ENCODE measurements at places on chromosomes 2 and 18.

DNA sequence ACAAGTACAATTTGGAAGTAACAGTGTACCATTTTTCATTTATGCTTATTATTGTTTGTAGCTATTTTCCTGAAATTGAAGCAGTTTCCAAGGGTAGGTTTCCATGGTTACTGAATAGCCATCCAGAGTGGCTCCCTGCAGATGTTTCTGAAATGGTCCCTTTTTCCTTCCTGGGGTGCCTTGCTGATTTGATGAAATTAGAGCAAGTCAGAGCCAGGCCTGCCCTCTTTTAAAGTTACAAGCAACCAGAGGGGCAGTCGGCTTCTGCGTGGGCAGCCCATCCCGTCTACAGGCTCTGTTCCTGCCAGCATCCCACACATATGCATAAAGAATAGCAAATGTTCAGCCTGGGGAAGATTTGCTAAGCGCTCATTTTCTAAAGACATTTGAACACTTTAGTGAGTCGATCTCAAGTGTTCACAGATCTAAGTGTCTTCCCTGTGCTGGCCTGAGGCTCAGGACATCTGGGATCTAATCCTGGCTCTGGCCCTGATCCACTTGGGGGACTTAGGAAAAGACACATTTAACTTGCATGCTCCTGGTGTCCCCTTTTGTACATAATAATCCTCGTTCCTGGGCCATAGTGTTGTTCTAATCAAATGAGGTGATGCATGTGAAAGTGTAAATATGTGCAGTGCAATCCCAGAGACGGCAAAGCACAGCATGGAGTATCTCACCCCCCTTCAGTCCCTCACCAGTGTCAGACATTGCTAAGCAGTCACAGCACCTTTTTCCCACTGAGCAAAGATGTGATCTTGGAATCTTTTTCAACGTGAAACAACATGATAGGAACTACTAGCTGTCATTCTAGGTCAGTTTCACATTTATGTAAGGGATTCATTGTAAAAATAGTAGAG lies 92.2 kb downstream of the STPG4 start:
- DNase-seq: no peak

- DNase-seq: no peak
Observed at GRCh38 chr2:211133766-211134165, 577.4 kb downstream of the CPS1 start.

DNA sequence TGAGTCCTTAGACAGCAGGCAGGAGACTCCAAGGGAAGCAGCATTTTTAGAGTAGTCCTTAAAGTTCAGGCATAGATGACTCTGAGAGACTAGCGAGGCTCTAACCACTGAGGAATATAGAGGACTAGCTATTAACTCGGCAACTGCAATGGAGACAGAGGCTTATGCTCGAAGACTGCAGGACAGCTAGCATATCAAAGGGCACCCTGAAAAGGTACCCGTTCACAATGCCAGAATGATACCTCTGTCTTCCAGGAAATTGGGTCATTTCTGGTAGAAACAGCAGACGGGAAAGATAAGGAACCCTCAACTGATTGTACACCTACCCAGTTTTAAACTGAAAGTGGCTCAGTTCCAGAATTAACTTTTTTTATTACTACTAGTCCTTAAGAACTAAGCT lies 1204.0 kb upstream of the ZEB2 start:
- DNase-seq: no peak

DNA sequence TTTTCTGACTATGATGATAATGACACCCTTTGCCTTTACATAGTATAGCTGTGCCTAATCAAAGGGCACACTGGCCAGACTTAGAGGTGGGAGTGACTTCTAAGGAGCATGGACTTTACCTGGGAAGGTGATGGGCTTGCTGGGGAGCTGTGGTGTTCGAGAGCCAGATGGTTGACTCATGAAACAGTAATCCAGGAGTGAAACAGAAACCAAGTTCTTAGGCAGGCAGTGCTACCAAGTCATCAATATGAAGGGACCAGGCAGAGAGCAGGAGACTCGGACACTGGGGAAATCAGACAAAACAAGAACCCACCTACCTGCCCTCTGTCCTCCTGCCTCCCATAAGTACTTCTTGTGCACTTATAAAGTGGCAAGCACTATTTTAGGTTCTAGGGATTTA lies 430.4 kb downstream of the DLGAP1 start:
- no peak for DNase-seq

DNA sequence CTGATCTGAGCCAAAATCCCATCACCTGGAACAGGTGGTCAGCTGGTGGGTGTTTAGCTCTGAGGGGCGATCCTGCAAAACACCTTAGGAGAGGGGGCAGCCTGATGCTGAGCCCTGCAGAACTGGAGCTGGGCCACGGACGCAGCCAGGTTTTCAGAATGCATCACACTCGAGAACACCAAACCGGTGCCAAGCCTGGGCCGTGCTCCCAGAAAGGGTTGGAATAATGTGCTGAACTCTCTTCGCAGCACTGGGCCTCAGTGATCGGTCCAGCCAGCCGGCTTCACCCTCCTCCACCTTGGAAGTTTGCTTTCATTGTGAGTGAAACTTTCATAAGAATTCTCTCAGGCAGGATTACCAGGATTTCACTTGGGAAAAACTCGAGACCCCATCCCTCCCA lies 56.5 kb upstream of the TTC39C start:
- DNase-seq: no peak

DNA sequence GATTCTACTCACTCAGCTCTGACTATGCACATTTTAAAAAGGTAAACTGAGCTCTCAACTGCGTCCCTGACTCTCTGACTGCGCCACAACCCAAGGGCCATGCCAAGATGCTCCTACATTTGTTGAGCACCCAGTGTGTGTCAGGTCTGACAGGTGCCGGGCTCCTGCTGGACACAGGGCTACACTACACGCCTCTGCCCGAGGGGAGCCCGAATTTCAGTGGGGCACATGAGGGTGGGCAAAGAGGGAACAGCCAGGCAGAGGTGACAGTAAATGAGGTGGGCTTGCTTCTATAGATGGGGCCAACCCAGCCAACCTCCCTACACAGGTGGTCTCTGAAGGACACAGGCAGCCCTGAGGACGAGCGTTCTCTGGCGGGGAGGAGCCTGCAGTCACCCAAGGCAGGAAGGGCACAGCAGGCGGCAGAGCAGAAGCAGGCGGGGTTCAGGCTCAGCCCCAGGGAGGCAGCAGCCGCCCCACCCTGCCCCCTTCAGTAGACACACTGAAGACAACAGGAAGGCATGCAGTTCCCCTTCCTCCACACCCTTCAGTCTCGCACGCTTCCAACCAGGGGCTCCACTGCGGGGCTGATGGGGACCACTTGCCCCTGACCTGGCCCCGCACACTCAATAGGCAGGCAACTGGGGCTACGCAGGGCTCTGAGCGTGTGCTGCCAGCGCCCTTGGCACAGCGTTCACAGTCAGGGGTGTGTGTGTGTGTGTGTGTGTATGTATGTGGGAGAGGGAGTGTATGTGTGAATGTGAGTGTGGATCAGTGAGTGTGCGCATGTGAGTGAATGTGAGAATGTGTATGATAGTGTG lies 98.4 kb downstream of the UXS1 start:
- DNase-seq: peak; percentile 57

DNA sequence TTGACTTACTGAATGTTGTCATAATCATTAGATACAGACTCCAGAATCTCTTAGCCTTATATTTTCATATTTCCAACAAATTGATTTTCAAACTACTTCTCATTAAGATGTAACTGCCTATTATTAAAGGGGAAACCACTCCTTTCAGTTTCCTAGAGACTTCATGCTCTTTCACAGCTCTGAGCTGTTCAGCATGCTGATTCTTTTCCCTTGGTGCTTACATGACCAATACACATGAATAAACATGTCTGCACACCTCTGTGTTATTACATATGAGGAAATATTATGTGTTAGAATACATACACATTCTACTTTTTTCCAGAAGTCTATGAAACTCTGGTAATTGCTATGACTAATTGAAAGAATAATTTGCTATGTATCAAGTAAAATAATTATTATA lies 200.0 kb downstream of the LRP1B start:
- DNase-seq: no peak

DNA sequence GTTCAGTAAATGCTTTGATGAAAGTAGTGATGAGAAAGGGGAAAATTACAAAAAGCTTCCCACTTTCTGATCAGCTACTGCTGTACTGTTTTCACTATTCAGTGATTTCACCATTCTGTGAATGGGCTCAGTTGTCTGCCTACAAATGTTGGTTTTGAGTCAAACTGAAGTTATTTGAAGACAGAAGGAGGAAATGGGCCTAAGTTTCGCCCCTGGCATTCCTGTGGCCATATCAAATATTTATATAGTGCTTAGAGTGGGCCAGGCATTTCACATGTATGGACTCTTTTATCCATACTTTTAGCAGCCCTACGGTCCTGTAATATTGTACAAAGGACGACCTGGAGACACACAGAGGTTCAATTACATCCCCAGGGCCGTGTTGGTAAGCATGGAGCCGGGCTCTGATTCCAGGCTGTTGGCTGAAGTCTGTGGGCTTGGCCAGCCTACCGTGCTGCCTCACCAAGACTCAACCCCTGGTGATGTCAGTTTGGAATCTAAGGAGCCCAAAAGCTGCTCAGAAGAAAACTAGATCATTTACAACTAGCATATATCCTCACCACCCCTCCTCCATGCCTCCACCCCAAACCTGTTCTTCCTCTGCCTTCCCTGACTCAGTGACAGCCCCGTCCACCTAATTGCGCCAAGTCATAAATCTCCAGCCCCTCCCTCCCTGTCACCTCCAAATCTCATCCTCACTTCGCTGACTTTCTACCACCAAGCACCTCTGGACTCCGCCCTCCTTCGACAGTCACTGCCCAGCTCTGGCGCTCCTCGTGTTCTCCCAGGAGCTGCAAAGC lies 10.1 kb upstream of the GRHL1 start:
- DNase-seq: no peak

GRCh38 chr2:10123281-10123680 lies 742 bp downstream of the RRM2 start:
- DNase-seq: no peak

DNA sequence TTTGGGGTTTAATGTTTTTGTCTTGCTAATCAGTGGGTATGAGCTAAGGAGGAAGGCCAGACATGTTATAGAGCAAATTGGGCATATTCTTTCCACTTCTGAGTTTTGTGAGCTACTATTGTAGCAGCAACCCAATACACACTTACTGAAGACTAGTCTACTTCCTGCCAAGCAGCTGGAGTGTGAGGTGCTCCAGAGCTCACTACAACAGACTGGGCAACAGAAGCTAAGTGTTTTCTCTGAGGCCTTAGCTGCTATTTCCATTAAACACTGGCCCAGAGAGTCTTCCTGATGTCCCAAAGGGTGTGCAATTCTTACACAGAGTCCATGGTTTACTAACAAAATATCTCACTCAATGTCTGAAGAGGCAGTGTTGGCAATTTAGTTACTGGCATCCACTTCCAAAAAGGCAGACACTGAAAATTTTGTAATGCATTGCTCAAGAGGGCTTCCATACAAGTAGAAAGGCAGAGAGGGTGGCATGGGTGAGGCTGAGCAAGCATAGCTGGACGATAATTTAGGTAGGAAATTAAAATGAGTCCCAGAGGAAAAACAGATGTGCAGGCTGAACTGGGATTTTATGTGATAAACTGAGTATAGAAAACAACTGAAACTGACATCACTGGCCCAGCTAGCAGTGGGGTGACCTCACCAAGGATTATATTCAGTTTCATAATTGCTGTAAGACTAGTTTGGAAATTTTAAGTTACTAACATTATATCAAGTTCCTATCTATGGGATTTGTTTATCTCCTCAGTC lies 68.6 kb downstream of the ZC3H6 start:
- DNase-seq: no peak

- no peak for DNase-seq
Observed at GRCh38 chr2:237858294-237859081, 935 bp upstream of the RAMP1 start.

- no peak for DNase-seq
Observed at GRCh38 chr2:222731201-222731621, 59.8 kb downstream of the MOGAT1 start.

DNA sequence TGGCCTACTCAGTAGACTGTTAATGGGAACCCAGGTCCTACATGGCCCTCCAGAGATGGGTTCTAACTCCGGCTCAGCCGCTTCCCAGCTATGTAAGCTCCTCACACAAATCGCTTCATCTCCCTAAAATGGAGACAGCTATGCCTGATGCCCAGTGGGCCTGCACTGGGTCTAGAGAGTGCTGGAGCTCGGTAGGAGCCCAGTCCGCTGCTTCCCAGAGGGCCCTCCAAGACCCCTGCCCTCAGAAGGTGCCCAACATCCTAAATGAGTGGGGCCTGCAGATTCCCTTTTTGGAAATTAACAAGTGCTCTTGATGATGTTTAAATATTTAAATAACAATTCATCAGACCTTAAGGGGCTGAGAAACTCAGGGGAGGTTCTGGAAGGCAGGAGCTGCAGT lies 47.1 kb downstream of the HS1BP3 start:
- no peak for DNase-seq

DNA sequence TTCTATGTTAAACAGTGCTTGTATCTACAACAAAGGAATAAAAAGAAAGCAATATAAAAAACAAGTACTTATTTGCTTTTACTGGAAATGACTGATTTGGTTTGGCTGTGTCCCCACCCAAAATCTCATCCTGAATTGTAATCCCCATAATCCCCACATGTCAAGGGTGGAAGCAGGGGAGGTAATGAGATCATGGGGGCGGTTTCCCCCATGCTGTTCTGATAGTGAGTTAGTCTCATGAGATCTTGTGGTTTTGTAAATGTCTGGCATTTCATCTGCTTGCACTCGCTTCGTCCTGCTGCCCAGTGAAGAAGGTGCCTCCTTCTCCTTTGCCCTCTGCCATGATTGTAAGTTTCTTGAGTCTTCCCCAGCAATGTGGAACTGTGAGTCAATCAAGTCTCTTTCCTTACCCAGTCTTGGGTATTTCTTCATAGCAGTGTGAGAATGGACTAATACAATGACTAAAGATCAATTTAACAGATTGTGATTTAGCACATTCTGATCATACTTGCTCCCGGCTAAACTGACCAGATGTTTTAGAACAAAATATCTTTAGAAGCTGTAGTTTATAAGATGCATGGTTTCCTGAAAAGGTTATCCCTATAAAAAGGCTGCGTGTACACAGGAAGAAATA lies 19.9 kb downstream of the PTH2R start:
- no peak for DNase-seq

- no peak for DNase-seq
Observed at GRCh38 chr2:65064728-65065552, 8.7 kb downstream of the CEP68 start.

DNA sequence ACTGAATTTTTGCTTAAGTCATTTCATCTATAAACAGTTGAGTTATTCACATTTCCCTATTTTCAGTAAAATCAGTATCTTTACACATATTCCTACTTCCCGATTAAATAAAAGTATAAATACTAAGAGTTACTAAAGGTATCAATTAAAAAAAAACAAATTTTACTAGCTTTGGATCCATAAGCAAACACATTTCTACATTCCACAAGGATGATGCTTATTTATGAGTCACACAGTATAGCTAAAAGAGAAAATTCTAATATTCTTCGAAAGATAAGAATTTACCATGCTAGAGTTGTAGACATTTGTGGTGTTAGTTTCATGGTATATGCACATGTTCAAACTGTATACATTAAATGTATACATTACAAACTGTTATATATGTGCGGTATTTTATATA lies 23.7 kb downstream of the PGAP1 start:
- no peak for DNase-seq

DNA sequence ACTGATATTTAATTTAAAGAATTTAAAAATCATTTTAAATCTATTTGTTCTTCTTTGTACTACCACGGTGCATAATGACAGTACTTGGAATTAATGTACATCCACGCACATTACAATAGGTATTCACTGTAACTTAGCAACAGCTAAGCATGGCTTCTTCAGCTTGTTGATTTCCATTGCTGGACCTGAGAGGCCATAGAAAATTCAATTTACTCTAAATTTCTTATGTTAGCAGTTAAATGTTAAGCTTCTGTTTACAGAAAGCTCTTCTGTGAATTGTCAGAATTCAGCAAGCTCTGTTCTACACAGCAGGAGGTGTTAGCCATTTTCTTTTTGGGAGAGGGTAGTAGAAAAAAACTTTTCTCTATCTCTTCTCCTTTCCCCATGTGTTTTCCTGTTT lies 1149.3 kb upstream of the CDH2 start:
- no peak for DNase-seq
